Amniotic epithelial cell (primary cell): ENCODE measurements at places on chromosomes 16 and 17.

GRCh38 chr17:37791447-37792399 lies 46.9 kb upstream of the HNF1B start:
- DNase-seq = peak; percentile 37

- DNase-seq = no peak
Measured at GRCh38 chr17:77958716-77959125, 218 bp downstream of the TNRC6C start.

DNA sequence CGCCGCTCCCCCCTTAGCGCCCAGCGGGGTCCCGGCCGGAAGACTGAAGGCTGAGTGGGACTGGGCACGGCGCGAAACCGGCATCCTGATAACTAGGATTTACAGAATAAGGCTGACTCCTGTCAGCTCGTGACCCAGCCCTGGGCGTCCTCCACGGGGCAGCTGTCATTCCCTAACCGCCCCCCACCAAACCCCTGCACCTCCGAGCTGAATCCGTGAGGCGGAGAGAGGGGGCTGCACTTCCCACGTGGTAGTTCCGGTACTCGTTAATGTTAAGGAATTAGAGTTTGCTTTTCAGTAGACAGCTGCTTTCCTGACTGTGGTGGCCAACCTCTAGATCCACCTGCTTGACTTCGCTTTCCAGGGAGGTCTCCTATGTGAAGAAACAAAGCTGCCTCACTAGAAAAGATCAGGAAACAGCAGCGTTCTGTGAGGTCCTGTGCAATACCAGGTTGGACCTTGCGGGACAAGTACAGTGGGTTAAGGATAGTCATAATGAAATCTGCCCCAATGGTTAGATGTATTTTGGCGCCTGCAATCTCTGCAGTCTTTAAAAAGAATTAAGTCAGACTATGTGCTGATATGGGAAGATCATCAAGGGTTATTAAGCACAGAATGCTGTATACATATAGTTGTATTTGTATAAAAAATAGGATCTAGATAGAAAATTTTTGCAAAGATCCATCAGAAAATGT lies 1.1 kb upstream of the WBP2 start:
- DNase-seq = peak; percentile 25

DNA sequence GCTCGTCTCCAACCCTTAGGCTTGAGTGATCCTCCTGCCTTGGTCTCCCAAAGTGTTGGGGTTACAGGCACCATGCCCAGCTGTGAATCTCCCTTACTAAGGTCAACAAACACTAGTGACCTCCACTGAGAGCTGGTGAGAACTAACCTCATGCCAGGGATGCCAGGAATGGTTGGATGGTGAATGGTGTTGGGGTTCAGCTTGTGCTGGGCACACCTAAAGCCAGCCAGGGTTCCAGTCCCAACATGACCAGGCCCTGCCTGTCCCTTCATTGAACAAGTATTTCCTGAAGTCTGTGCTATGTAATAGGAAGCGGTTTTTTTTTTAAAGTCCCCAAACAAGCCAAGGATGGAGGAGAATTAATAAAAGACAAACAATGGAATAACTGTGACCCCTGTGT lies 56.0 kb upstream of the TOB1 start:
- no peak for DNase-seq

GRCh38 chr17:10799407-10799806 lies 4.5 kb downstream of the TMEM238L start:
- no peak for DNase-seq

- peak; percentile 42 for DNase-seq
Measured at GRCh38 chr16:51540259-51540658, 389.2 kb upstream of the SALL1 start.

DNA sequence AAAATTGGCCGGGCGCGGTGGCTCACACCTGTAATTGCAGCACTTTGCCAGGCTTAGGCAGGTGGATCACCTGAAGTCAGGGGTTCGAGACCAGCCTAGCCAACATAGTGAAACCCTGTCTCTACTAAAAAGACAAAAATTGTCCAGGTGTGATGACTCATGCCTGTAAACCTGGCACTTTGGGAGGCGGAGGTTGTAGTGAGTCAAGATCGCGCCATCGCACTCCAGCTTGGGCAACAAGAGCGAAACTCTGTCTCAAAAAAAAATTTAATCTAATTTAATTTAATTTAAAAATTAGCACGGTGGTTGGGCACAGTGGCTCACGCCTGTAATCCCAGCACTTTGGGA lies 1.6 kb upstream of the HBQ1 start:
- DNase-seq = no peak

GRCh38 chr17:75650874-75651273 lies 16.1 kb downstream of the RECQL5 start:
- DNase-seq = no peak

GRCh38 chr17:13843862-13844635 lies 225.3 kb upstream of the COX10 start:
- peak; percentile 2 for DNase-seq

DNA sequence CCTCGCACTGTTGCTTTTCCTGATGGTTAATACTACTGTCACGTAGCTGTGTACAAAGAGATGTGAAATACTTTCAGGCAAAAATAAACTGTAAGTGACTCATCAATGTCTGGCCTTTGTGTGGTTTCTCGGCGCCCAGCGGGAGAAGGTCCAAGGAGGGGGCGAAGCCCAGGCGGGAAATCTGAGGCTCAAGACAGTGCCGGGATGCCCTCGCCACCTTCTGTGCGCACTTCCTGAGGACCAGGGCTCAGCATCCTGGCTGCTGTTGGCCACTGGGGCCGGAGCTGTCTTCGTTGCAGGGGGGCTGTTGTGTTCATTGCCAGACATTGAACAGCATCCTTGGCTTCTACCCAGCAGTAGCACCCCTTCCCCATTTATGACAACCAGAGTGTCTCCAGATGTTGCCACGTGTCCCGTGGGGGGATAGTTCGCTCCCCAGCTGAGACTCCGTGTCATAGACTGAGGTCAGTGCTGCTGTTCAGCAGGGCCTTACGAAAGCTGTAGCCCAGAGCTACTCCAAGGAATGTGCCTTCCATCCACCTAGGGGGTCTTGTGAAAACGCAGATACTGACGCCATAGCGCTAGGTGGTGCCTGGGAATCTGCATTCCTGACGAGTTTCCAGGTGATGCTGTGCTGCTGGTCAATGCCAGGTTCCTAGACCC lies 67.3 kb upstream of the PLCG2 start:
- DNase-seq = peak; percentile 95

GRCh38 chr17:1398931-1399678 lies 917 bp downstream of the YWHAE start:
- no peak for DNase-seq

GRCh38 chr17:39606434-39607056 lies 1.2 kb downstream of the NEUROD2 start:
- no peak for DNase-seq
